ENCODE measurements at places on chromosomes 5 and 9.

GRCh38 chr5:156366521-156366920, 39.6 kb downstream of the SGCD start:
- DNase-seq: peak; percentile 50

DNA sequence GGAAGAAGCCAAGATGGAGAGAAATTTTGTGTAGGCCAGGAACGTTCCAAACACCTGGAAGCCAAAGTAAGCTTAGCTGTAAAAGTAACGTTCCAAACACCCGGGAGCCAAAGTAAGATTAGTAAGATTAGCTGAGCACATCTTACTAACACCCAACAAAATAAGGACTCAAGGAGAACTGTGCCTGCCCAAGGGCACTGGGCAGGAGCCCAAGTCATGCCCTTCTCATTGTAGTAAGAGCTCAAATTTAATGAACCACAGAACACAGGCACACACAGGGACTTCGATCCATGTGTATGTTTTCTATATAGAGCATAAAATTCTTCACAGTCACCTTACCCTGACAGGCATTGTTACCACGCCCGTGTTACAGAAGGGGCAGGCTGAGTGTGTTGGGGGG, 36.1 kb upstream of the NXNL2 start:
- no peak for DNase-seq

DNA sequence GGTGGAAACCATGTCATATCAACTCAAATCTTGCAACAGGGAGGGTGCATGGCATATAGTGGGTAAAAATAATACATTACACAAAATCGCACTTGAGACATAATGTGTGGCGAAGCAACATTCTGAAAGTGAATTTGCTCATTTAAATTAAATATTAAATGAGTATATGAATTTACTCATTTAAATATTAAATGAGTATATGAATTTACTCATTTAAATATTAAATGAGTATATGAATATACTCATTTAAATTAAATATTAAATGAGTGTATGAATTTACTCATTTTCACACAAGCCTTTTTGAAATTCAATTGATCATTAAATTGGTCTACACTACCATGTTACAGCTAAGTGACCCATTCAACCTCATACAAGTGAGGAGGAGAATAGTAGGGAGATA, 10.5 kb downstream of the MAST4 start:
- no peak for DNase-seq

DNA sequence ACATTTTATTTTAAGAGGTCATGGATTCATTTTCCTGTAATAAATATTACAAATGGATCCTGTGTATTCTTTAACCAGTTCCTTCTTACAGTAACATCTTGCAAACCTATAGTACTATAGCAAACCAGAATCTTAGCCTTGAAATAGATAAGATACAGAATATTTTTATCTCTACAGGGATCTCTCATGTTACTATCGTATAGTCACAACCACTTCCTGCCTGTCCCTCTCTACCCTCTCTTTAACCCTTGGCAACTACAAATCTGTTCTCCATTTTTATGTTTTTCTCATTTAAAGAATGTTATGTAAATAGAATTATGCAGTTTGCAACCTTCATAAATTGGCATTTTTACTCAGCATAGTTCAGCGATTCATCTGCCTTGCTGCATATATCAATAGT, 454.0 kb downstream of the DIRAS2 start:
- DNase-seq: no peak

- no peak for DNase-seq
Observed at GRCh38 chr9:78033870-78034269, 2.3 kb upstream of the GNAQ start.

- peak; percentile 18 for DNase-seq
Observed at GRCh38 chr5:16544607-16545374, 72.0 kb downstream of the RETREG1 start.

DNA sequence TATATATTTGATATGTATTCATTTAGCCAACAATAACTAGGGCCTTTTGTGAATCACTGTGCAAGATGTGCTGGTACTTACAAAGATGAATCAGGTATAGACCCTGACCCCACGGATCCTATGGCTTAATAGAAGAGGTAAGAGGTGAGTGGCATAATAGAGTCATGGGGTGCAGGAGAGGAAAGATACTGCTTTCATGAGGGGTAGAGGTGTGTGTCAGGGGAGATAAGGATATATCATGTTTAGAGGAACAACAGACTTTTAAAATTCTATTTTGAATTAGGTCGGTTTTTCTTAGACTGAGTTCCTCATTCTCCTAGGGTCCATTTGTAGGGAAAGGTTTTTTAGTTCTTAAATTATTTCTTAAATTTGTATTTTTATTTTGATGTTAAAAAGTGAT, 27.8 kb downstream of the ZCCHC7 start:
- DNase-seq: no peak

- peak; percentile 17 for DNase-seq
Observed at GRCh38 chr5:134127376-134127861, 12.9 kb downstream of the TCF7 start.

DNA sequence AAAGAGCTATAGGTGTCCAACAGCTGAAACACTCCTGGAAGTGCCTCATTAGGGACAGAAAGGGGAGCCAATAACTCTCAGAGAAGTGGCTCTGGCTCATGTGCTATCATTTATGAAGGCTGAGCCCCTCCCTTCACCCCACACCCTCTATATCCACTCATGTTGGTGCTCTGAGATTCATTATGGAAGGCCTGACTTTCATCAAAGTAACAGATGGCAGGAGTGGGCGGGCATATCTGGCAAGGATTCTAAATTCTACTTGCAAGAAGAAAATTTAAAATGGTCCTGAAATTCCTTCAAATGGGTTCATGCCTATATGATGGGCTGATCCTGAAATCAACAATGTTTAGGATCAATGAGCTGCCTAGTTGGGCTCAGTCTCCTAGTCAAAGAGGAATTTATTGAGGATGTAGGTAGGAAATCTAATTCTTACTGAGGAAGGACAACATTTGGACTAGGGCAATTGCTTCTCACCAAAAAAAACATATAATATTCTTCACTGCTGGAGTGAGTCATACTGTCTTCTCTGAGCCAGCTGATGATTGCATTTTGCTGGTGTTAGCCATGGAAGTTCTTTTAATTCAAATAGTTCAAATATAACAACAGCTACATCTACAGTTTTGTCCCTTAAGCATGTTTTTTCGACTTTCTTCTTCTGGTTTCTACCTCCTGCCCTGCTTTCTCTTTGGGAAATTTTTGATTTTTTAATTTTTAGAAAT, 23.5 kb downstream of the NMRK1 start:
- peak; percentile 58 for DNase-seq

- peak; percentile 22 for DNase-seq
Observed at GRCh38 chr9:128428644-128429512, 8.2 kb downstream of the CERCAM start.

- DNase-seq: no peak
Observed at GRCh38 chr5:647311-647710, 35.2 kb downstream of the CEP72 start.

GRCh38 chr9:86562691-86563090, 208.5 kb upstream of the TUT7 start:
- no peak for DNase-seq

DNA sequence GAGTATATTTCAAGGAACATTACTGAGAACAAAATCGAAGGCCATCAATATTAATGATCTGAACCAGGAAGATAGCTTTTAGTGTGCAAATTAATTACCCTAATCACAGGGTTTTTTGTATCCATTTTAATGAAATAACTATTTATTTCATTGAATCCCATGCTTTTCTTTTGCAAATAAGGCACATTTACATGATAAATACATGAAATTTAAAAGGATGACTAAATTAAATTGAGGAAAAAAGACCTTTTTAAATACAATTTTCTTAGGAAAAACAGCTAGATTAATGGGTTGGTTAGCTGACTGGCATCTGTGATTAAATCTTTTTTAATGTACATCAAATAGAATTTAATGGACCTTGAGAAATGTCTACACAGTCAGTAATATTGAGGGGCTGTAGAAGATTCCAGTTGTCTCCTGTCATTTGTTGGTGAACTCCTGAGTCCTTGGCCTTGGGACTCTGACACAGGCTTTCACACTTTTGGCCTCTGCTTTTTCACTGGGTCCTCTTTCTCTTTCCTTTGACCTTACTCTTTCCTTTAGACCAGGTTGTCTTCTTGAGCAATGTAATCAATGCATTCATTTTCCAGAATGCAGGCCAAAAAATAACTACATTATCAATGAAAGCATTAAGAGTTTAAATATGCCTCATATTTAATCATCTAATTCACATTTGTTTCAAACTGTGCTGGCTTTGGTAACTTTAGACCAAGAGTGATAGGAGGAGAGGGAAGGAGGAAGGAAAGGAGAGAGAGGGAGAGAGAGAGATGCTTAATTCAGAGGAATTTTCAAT, 511.5 kb downstream of the ZNF608 start:
- DNase-seq: no peak

DNA sequence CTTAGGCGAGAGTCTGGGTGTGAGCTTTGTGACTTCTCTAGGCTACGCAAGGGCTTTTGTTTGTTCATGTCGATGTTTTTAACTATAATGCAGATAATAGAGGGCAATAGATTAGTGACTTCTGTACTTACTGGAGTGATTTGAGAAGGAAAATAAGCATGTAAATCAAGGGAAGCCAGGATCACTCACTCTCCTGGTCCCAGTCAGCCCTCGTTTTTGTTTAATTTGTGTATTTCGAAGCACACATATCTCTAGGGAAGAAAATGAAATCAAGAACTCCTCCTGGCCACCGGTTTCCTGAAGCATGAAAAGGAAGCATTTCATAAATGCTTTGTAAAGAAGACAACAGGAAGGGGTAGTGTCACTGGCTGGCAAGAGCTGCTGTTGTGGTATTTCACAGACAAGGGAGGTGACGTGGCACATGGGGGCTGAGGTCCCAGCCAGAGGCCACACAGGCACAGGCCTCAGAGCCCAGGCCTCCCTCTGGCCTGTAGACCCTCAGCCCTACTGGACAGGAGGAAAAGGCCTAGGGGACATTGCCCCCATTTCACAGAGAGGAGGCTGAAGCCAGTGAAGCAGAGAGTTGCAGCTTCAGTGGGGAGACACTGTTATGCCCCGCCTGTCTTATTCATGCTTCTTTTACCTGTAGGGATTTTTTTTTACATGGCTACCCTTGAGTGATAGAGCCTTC, 34.1 kb downstream of the IRF1 start:
- DNase-seq: peak; percentile 71

GRCh38 chr9:87518702-87519335, 21.2 kb downstream of the DAPK1 start:
- no peak for DNase-seq

DNA sequence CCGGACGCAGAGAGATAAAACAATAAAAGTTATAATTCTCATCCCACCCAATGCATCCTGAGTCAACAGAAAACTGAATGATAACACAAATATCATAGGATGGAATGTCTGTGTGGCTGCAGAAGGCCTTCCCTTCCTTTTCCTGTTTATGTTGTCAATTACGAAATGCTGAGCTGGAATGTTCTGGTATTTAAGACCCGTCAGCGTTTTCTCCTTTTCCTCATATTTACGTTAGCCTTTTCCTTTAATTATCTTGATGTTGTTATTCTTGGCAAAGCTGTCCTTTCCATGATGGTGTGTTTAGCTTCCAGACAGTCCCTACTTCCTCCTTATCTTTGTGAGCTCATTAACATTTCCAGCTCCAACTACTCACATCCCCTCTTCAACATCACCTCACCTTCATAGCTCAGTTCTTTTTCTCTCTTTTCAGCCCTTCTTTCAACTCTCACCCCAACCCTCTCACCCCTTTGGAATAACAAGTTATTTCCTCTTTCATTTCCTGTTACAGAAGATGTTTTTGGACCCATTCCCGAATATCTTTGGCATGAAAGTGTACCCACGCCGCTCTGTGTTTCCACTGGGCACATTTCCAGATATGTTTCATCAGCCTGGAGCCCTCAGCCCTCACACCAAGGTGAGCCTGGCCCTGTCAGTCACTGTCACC, 221.6 kb downstream of the NR2F1-AS1 start:
- peak; percentile 36 for DNase-seq

DNA sequence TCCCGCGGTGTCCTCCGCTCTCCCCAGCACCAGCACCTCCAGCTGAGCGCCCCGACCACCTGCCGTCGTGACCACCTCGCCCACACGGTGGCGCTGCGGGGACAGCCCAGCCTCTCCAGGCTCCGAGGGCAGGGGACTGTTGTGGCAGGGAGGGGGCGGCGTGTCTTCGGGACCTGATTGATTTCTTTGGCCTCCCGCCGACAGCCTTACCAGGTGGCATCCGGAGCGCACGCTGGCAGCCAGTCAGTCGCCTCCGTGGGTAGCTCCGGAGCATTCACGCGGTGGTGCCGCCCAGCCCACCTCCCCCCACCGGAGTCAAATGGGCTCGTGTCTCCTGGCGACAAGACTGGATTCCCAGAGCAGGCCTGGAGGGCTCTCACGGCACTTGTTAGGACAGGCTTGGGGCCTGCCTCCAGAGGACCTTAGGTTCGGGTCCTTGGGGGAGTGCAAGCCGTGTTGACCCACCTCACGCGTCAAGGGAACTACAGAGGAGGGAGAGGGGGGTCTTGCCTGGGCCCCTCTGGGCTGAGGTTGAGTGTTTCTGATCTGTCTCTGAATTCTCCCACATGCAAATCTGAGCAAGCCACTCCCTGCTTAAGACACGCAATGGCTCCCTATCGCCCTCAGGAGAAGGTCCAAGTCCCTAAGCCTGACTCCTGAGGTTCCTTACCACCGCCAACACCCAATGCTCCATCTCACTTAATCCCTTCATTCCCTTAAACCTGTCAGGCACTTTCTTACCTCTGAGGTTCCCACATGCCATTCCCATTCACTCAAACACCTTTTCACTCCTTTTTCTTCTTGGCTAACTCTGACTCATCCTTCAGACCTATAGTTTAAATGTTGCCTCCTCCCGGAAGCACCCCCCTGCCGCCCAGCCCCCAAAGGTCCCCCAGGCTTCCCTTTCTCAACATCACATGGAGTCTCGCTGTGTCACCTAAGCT, 51.2 kb upstream of the GGTA1 start:
- DNase-seq: peak; percentile 58

DNA sequence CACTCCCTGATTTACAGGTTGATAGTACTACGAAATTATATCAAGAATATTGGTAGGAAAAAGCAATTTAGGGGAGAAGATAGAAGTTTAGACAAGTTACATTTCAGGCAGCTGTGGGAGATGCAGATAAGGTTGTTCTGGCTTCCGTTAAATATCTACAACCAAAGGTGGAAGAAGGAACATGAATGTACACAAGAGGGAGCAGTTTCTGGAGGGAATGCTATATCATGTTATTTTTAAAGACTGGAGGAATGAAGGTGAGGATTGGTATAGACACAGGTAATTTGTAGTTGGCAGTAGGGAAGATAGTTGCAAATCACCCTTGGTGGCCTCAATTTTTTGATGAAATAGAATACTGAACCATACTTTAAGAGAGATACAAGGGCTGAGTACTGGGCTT, 187.3 kb upstream of the NMUR2 start:
- no peak for DNase-seq

- DNase-seq: no peak
Observed at GRCh38 chr9:117546894-117547678, 132.2 kb upstream of the ASTN2 start.
